ENCODE measurements at places on chromosomes 1 and 21.

DNA sequence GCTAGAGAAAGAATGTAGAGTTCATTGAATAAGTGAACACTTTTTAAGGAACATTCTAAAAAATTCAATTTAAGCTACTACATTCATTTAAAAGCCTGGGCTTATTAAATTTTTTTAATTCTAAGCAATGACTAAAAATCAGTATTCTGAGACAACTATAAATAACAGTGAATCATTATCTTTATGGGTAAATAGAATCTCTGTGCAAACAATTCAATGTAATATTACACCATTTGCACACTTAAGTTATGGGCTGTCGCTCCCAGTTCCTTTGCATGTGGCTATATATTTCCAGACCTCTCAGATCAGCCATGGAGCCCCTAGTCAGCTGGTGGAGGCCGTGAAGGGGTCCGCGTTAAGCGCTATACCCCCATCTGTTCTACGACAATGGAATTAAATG is 65.1 kb downstream of the KCNK1 start:
- DNase-seq = no peak

GRCh38 chr1:160171980-160172379 is 18.4 kb upstream of the CASQ1 start:
- DNase-seq = no peak

GRCh38 chr1:223411309-223411708 is 18.1 kb downstream of the CCDC185 start:
- no peak for DNase-seq

GRCh38 chr1:240743705-240744104 is 131.8 kb upstream of the GREM2 start:
- DNase-seq = no peak

- peak; percentile 61 for DNase-seq
Observed at GRCh38 chr1:155241069-155241679, 14.1 kb downstream of the ENTREP3 start.

DNA sequence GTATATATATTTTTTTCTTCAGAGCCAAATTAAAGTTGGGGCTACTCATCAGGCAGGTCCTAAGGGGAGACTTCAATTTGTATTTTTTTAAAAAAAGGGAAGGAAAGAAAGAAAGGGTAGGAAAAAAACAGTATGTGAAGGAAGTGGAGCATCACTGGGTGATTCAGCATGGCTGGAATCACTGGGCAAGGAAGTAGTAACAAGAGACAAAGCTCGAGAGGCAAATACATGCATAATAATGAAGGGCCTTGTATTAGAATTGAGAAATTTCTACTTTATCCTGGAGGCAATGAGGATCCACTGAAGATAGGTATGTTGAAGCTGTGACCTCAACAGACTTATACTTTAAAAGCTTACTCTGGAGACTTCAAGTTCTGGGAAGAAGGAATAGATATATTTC is 184.4 kb downstream of the COQ8A start:
- DNase-seq = no peak

- DNase-seq = no peak
Observed at GRCh38 chr1:110593902-110594301, 12.3 kb downstream of the KCNA2 start.

- no peak for DNase-seq
Observed at GRCh38 chr1:10709646-10710045, 86.8 kb downstream of the CASZ1 start.

Measured in heart left ventricle (tissue), 16 donors.